ENCODE measurements at places on chromosomes 3 and 15.

DNA sequence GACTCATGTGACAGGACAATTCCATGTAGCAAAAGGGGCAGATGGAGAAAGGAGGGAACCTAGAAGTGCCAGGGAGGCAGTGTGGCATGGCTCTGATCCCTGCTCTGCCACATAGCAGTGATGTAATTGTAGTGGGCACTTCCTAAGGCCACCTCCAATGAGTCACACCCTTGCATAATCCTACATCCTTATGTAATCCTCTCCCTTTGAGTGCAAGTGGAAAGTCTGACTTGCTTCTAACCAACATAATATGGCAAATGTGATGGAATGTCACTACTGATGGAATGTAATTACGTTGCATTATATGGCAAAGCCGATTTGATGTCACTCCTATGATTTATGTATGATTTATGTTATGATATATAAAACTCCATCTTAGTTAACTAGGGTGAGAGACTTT, 72.9 kb upstream of the ATP2C1 start:
- DNase-seq: peak; percentile 98

DNA sequence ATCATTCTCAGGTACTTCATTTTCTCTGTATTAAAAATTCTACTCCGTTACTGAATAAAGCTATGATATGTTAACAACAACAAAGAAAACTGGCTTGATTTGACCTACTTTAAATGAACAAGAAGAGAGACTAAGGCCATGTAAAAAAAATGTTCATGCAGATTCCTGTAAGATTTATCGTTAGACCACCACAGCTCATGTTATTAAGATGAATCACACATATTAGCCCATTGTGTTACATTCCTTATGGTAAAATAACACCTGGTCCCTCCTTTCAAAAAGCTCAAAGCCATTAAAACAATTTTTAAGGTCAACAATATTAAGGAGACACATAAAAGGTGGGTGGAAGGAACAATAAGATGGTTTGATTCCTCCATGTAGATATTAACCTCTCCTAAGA, 6.3 kb downstream of the THOC7 start:
- DNase-seq: no peak

GRCh38 chr15:39247574-39247973, 333.3 kb upstream of the THBS1 start:
- DNase-seq: no peak

- no peak for DNase-seq
These were observed 66.9 kb downstream of the CCNL1 start for GRCh38 chr3:157093096-157093495.

- no peak for DNase-seq
These were observed 236.2 kb upstream of the THBS1 start for GRCh38 chr15:39344662-39345141.

DNA sequence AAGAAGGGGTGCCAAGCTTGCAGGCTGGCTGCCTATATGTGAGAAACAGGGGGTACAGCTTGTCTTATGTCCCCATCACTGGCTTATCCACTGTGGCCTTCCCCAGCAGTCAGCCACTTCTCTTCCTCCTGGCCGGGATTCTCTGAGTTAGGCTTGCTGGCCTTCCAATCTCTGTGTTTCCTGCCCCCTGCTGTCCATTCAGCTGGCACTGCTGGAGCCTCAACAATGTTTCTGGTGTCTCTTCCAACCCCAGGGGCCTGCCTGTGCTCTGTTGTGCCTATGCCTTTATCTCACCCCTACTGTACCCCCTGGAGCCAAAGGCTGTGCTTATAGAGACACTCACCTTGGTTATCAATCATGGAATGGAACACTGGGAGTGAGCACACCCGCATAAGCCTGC, 36.5 kb downstream of the ANAPC13 start:
- DNase-seq: peak; percentile 26

DNA sequence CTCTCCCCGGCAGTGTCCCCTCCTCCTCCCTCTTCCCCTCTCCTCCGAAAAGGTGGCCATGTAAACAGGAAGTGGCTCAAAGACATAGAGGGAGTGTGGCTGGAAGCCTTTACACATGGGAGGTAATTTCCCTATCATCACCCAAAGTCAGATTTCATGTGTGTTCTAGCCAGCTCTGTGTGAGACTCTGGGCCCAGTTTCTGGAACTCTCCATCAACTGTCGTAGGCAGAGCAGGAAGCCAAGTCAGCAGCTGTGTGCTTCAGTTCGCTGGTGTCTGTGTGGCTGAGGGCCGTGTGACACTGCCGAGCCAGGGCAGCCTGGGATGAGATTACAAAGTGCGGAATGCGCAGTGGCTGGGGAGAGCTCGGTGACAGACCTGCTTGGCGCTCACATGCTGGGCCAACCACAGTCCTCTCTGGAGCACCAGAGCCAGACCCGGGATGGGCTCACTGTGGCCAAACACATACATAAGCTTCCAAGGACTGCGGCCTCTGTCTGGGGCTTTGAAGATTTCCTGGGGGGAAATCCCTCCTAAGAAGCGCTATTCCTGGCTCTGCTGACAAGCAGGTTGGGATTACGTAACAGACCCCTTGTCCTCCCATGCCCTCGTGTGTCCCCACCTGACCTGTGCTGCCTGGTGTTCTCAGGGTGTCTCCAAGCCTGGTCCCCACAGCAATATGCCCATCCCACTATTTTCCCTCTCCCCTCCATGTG, 50.7 kb downstream of the UMPS start:
- no peak for DNase-seq

- no peak for DNase-seq
These were observed 38.0 kb downstream of the PRICKLE2 start for GRCh38 chr3:64187065-64187959.

DNA sequence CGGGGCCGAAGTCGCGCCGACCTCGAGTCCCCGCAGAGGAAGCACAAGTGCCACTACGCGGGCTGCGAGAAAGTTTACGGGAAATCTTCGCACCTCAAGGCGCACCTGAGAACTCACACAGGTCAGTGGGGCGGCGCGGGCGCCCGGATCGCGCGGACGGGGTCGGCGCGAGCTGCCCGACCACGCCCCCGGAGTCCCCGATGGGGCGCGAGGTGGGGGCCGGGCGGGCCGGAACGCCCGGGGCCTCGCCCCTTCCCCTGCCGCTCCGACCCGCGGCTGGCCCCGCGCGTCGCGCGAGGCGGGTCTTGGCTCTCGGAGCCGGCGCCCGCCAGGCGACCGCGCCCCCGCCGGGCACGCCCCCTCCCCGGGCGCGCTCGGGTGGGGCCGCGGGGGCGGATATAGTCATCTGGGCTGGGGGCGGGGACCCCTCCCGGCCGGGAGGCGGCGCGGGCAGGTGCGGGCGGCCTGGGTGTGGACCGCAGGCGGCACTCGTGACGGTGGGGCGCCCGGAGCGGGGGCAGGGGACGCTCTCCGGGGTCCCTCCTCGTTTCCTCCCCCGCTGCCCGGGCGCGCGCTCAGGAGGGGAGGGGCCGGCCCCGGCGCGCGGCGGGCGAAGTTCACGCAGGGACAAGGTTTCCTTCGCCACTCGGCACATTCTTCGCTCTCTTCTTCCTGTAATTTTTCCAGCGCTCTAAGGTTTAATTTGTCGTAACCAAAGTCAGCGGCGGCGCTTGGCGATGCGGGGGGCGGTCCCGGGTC, 1.2 kb downstream of the KLF13 start:
- DNase-seq: peak; percentile 14

DNA sequence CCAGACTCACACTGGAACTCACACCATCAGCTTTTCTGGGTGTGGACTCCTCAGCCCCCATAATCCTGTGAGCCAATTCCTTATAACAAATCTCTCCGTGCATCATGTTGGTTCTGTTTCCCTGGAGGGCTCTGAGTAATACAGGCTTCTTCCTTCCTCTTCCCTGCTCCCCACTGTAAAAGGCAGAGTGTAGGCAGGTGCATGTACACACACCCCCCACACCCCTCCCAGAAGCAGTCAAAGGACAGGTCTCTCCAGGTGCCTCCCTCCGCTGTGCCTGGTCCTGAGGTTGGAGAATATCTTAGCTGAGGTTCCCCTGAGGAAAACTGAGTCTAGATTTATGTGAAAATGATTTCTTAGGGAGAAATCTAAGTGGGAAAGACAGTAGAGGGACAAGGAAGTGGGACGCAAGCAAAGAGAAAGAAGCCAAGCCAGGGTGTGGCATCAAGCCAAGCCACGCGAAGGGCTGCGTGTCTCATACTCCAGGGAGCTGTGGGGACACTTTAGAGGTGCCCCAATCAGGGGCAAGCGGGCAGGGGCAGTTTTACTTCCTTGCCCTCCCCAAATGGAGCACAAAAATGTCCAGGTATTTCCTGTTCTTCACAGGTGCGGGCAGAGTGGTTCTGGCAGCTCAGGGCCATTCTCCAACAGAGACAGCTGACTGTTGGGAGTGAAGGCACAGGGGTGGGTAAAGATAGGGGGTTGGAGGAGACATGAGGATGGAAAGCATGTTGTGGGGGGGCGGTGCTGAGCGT, 86.6 kb downstream of the HMG20A start:
- no peak for DNase-seq

DNA sequence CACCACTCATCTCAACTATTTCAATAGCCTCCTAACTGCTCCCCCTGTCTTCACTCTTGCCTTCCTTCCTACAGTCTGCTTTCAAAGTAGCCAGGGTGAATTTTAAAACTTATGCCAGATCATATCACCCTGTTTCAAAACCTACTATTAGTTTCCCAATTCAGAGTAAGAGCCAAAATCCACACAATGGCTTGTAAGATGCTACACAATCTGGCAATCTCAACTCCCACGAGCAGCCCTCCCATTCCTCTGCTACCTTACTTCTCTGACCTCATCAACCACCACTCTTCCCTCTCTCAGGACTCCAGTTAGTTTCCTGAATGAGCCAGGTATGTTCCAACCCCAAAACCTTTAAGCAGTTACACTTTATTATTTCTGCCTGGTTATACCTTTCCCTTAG, 62.5 kb downstream of the VPS13C start:
- DNase-seq: no peak

- DNase-seq: peak; percentile 59
These were observed 249.3 kb upstream of the FEZF2 start for GRCh38 chr3:62622553-62623174.

GRCh38 chr3:4233488-4233887, 69.7 kb upstream of the SETMAR start:
- no peak for DNase-seq

GRCh38 chr3:67437789-67438188, 216.6 kb downstream of the SUCLG2 start:
- no peak for DNase-seq

DNA sequence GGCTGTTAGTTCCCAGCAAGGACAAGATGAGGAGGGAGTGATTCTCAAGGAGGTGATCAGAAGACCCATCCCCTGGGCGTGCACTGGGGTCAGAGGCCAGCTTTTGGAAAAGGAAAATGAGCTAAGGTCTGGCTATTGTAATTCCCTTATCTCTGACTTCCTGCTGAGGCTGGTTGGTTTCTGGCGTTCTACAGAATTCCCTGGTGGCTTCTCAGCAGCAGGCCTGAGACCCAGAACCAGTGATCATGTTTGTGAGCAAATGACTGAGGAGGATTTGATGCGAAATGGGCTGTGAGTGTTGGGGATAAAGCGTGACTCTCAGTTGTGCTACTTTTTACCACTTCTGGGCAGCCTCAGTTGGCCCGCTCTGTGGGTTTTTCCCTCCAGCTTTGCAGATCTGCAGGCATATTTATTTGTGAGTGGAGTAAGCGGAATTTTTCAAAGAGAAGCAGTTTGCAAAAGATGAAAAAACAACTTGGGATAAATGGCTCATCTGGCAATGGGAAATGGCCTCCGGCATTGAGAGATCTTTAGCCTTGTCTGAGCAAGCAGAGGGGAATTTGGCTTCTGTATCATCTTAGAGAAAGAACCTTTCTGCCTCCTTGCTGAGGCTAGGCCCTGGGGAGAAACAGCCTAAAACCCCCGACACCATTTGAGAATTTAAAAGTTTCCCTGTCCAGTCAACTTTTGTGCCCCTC, 102.7 kb downstream of the SLCO3A1 start:
- DNase-seq: no peak

DNA sequence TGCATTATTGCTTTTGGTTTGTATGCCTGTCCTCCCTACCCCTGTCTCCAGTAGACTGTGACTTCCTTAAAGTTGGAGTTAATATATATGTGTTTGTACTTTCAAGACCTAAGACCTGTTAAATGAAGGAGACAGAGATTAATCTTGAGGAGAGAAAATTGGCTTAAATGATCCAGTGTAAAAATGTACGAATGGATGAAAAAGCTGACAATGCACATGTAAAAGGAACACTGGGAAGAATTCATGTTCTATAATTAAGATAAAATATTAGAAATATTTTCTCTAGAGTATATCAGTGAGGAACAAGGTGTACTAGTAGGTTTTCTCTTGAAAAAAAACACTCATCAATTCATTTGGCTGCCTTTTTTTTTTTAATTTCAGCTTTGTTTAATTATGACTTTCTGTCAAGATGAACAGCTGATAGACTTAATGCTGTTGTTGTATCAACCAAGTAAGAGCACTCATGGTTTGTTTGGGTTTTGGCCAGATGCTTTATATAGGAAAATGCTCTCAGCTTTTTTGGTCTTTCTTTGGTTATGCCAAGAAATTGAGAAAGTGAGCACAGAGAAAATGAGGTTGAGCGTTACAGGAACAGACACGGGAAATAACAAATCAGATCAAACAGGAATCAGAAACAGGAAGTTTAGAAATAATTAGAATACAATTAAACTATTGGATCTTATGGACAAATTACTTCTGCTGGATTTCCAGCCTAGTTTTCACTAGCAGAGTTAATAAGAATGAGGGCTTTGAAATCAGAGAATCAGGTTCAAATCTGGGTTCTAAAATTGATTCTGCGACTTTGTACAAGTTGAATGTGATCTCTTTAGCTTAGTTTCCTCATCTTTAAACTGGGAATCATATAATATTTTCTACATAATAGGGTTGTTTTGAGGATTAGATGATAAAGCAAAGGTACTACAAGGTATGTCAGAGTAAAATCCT, 38.3 kb upstream of the AADAC start:
- DNase-seq: no peak

GRCh38 chr3:134104031-134104430, 74.3 kb upstream of the SLCO2A1 start:
- no peak for DNase-seq

DNA sequence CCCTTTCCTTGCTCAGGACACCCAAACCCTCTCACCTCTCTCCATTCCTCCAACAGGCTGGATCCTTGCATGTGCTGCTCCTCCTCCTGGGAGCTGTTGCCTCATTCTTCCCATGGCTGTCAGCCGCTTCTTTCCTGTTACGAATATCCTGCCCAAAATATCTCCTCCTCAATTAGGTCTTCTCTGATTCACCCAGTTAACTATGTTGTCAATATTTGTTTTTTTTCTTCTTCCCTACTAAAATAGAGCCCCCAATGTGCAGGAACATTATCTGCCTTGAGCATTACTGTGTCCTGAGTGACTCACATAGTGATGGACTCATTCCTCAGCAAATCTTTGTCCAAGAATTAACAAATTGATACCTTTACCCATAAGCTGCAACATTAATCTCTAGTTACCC, 357.2 kb downstream of the CLSTN2 start:
- no peak for DNase-seq

- DNase-seq: no peak
These were observed 15.2 kb downstream of the PLA2G4F start for GRCh38 chr15:42141246-42141645.

- no peak for DNase-seq
These were observed 96.7 kb upstream of the KCNMB2 start for GRCh38 chr3:178439504-178439903.

GRCh38 chr3:190655933-190656332, 142.0 kb downstream of the IL1RAP start:
- no peak for DNase-seq

- no peak for DNase-seq
These were observed 336.1 kb downstream of the GBE1 start for GRCh38 chr3:81425198-81425868.

- DNase-seq: no peak
These were observed 912.7 kb upstream of the NR2F2 start for GRCh38 chr15:95417761-95418160.

- no peak for DNase-seq
These were observed 334.2 kb upstream of the MDFIC2 start for GRCh38 chr3:70646635-70647034.

- no peak for DNase-seq
These were observed 41.6 kb downstream of the MRAS start for GRCh38 chr3:138389841-138390581.

Data from AML-193 (cell line).